GM06990 (cell line): ENCODE measurements at places on chromosomes 11 and 22.

- no peak for DNase-seq
Observed at GRCh38 chr22:42180349-42180842, 49.8 kb upstream of the CYP2D6 start.

DNA sequence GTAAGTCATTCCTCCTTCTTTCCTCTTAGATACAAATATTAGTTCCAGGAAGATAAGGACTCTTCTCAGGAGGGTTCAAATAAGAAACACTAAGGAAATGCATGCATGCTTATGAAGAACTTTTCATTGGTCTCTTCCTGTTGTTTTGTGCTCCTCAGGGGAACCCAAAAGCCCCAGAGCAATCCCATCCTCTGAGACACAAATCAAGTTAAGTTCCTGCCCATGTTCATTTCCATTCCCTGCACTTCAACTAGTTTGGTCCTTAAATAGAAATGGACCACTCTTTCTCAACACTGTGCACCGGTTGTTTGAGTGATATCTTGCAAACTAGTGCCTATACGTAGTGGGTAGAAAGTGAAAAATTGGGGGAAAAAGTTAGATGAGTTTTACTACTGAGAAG is at the start of gene OR10G4:
Gene OR10G4, plus strand, starts transcription at position 301 of the 400 bp plus-strand sequence. CDS start 2,578 bp downstream, outside the sequence.
- no peak for DNase-seq

GRCh38 chr22:40388231-40388630 is 17.8 kb downstream of the SGSM3 start:
- DNase-seq, result no peak

DNA sequence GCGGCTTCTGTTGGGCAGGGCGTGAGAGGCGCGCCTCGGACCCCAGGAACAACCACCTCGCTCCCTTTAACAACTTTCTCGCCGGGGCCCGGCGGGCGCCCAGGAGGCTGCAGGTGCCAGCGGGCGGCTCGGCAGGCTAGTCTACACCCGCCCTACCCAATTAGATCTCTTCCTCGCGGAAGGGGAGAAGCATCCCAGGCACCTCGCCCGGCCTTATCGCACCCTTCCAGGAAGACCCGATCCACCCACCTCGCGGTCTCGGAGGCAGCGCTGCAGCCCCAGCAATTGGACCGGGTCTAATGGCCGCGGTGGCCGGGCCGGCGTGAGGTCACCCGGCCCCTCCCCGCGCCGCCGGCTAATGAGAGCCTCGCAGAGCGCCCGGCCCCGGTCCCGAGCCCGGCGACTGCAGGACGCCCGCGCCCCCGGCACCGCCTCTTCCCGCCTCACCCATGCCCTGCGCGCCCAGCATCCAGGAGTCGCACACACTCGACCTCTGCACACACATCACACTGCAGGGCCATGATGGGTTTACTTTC is at the start of gene PLAAT3:
Gene PLAAT3, minus strand, starts transcription at position 298 of the 536 bp plus-strand sequence. CDS start 419 bp downstream, outside the sequence.
- DNase-seq, result peak; percentile 64

- no peak for DNase-seq
Observed at GRCh38 chr22:23163665-23164064, 16.6 kb upstream of the BCR start.

DNA sequence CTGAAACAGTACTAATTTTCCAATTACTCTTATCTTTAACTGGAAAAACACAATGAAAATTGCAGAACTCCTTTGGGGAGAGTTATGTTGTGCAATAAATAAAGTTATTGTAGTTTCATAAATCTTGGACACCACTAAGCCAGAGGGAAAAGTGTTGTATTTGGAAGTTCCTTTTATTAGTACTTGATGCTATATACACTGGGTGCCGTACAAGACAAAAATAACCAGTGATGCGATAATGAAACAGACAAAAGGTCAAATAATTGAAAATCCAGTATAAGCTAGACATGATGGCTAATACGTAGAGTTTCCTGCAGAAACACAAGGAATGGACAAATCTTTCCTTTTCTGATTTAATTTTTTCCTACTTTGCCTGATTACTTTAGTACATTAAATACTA is 541.1 kb downstream of the ETS1 start:
- DNase-seq, result no peak

- no peak for DNase-seq
Observed at GRCh38 chr11:95699631-95700470, 89.7 kb downstream of the FAM76B start.

DNA sequence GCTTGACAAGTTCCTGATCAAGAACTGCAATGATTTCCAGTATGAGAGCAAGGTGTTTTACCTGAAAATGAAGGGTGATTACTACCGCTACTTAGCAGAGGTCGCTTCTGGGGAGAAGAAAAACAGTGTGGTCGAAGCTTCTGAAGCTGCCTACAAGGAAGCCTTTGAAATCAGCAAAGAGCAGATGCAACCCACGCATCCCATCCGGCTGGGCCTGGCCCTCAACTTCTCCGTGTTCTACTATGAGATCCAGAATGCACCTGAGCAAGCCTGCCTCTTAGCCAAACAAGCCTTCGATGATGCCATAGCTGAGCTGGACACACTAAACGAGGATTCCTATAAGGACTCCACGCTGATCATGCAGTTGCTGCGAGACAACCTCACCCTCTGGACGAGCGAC is 12.0 kb downstream of the YWHAH start:
- no peak for DNase-seq

DNA sequence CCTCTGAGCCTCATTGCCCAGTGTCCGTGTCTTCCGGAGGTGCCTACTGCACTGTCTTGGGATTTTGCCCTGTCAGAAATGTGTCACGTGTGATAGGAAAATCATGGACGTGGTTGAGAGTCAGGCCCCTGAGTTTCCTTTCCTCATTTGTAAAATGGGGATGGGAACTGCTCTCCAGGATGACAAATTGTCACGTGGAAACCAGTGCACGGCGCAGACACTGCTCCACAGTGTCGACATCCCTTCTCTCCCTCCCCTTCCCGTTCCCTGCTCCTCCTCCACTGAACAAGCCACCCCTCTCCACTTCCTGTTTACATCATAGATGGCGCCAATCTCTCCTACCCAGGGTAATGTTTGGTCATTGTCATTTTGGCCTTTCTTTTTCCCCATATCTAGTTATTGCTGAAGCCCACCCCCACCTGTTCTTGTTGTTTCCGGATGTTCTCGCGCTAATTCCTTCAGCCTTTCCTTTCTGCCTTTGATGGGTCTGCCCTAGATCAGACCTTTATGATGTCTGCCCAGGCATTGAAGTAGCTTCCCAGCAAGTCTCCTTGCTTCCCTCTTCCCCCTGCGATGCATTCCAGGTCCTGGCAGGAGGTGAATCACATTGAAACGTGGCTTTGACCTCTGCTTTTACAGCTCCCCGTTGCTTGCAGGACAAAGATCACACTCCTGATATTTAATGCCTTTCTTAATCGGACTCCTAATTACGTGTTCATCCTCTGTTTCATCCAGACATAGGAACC is 91.8 kb downstream of the TBC1D22A start:
- DNase-seq, result no peak

GRCh38 chr11:69312453-69313404 is 18.8 kb downstream of the MYEOV start:
- DNase-seq, result no peak

DNA sequence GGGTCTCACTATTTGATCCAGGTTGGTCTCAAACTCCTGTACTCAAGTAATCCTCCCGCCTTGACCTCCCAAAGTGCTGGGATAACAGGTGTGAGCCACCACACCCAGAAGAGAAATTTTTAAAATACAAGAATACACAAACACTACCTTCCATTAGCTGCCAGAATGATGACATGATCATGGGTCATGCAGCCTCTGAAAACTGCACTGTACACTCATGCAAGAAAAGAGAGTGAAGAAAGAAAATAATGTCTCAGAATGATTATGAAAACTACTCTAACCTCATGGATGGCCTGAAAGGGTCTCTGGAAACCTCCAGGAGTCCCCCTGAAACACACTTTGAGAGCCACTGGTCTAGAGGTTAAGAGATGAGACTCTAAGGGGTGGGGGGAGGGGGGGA is 18.8 kb downstream of the VPS37C start:
- no peak for DNase-seq

DNA sequence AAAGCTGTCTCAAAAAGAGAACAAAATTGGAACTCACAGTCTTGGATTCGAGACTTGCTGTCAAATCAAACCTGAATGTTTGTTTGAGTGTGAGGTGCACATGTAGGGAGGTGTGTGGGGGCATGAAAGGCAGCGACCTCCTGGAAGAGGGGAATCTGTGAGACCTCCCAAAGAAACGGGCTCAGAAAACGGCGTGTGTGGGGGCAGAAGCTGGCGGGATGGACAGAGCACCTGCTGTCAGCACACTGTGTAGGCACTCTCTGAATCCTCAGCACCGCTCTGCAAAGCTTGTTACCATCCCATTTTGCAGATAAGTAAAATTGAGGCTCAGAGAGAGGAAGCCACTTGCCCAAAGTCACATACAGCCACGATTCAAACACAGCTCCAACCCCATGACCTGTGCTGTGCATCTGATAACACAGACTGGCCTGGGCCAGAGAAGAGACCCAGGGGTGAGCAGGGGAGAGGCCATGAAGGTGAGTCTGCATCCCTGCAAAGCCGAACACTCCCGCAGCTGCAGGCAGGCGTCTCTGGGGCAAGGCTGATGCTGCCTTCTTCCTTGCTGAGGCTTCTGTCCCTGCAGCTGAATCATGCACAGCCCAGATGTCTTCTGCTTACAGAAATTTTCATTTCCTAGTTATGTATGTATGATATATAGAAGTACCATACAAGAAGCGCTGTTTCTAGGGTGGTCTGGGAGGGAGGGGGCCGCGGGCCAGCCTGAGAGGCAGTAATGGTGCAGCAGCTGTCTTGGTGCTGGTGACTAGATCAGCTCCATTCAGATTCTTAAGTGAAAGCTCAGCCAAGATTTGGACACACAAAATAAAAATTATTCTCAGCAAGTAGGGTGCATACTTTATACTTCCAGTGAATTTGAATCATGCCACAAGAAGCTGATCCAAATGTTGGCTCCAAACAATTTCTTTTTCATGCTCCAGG is 67.3 kb upstream of the SHISAL1 start:
- DNase-seq, result no peak

GRCh38 chr11:134888821-134889220 is 476.8 kb upstream of the B3GAT1 start:
- DNase-seq, result no peak

DNA sequence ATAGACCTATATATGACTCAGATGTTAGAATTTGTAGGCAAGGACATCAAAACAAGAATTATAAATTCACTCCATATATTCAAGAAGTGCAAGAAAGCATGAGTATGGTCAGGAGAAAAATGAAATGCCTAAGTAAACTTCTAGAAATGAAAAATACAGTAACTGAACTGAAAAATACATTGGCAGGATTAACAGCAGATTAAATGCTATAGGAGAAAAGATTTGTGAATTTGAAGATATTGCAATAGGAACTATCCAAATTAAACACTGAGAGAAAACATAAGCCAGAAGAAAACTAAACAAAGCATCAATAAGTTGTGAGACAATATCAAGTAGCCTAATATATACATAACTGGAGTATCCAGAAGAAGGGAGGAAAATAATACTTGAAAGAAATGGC is 46.6 kb upstream of the TMEM45B start:
- DNase-seq, result no peak

- no peak for DNase-seq
Observed at GRCh38 chr11:13276454-13276831, 1.1 kb upstream of the BMAL1 start.

DNA sequence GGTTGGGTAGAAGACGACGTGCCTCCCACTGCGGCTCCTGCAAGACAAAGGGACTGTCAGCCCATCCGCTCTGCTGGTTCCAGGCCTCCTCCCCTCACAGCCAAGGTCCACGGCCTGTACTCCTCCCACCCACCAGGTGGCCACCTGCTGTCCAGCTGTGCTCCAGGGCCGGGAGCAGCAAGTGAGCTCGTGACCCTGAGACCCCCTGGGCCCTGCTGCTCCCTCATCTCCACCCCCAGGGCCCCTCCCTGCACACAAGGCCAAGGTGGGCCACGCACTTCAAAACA is 27.4 kb downstream of the TSPAN4 start:
- no peak for DNase-seq

DNA sequence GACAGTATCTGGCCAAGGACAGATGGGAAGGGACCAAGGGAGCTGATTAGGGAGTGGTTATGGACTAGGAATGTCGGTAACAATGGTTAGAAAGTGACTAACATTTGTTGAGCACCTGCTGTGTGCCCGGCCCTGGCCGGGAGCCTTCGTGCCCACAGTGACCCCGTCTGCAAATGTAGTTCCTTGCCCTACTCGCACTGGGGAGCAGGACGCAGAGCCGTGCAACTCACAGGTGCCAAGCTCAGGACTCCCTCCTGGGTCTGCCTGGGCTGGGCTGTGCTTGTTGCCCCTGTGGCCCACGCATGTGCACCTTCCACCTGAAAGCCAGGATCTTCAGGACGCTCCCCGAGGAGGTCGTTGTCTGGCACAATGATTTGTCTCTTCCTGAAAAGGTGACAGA is 56.7 kb upstream of the PPP6R3 start:
- no peak for DNase-seq

- no peak for DNase-seq
Observed at GRCh38 chr11:17694494-17695110, 24.8 kb upstream of the MYOD1 start.
